ENCODE measurements at places on chromosomes 16 and 17.

GRCh38 chr16:63287401-63287800 is 1251.2 kb upstream of the CDH8 start:
- no peak for DNase-seq

GRCh38 chr17:49576088-49576916 is 631 bp downstream of the NXPH3 start:
- no peak for DNase-seq

GRCh38 chr17:15914400-15915170 is 30.3 kb upstream of the ADORA2B start:
- DNase-seq, result peak; percentile 9

- no peak for DNase-seq
Measured at GRCh38 chr17:70905796-70906195, 736.5 kb downstream of the KCNJ2 start.

- no peak for DNase-seq
Measured at GRCh38 chr16:2829501-2830354, at the start of gene ZG16B. ZG16B (plus strand) TSS chr16:2830303; CDS start chr16:2830442, 139 bp downstream.

- no peak for DNase-seq
Measured at GRCh38 chr17:2797226-2797625, 988 bp downstream of the RAP1GAP2 start.

All from activated CD4-positive, alpha-beta T cell treated with anti-CD3 and anti-CD28 coated beads, Interleukin-2, amount 50 U/mL, for 48 hours (primary cell).